ENCODE measurements at places on chromosomes 12 and 14.

DNA sequence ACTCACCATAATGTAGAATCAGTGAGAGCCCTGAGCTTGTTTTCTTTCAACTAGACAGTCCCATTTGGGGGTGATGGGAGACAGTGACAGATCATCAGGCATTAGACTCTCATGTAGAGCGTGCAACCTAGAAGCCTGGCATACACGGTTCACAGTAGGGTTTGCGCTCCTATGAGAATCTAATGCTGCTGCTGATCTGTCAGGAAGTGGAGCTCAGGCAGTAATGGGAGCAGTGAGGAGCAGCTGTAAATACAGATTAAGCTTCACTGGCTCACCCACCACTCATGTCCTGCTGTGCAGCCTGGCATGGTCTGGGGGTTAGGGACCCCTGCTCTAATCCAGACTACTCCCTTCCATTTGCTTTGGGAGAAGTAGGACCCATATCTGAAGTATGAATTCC lies 55.6 kb downstream of the FNTB start:
- DNase-seq: no peak

GRCh38 chr12:24561882-24562770 lies 386.8 kb downstream of the BCAT1 start:
- DNase-seq: peak; percentile 36

DNA sequence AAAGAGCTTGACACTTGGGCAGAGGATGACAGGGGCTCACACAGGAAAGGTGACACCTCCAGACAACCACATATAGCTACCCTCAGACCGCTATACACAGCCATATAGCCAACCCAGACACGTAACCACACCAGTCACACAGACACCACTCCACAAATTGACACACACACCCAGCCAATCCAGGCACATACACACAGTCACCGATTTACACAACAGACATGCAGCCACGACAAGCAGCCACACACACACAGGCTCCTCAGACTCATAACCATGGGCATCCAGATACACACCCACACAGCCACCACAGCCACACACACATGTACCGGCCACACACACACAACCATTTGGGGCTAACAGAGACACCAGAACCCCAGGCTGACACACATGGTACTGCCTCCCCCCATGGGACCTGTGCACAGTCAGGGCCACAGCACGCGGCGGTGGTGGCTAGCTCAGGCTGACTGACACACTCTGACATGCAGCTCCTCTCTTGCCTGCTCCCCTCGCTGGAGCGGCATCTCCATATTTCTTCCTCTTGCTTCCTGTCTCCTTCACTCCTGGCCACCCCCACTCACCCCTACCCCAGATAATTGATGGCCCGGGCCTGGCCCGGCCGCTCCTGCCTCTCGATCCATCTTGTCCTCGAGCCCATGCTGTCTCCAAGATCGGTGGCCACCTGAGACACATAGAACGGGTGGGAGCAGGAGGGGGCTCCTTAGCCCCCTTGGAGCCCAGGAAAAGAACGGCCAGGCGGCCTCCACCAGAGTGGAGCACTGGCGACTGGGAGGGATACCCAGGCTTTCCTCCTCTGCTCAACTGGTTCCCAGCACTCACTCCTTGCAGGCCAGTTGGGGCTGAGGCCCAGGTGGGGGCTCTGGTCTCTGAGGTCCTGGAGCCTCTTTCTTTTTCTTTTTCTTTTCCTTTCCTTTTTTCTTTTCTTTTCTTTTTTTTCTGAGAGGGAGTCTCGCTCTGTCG lies 6.0 kb upstream of the SHMT2 start:
- no peak for DNase-seq

DNA sequence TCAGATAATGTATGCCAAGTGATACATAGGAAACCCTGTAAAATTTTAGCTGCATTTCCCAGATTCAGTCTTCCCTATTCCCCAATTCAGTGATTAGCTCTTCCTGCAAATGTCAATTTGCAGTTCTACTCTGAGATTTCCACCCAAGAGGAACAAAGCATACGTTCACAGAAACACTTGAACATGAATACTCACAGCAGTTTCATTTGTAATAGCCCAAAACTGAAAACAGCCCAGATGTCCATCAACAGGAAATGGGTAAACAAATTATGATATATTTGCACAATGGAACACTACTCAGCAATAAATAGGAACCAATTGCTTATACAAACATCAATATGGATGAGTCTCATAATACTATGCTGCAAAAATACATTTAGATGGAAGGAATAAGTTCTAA lies 194.2 kb downstream of the GXYLT1 start:
- no peak for DNase-seq

GRCh38 chr12:52771088-52771487 lies 6.1 kb downstream of the KRT76 start:
- DNase-seq: no peak

All from HTR-8/SVneo (cell line).